ENCODE measurements at places on chromosomes 5 and 9.
A peak's percentile ranks its signal among the peaks of the same experiment; 100 is the strongest.

DNA sequence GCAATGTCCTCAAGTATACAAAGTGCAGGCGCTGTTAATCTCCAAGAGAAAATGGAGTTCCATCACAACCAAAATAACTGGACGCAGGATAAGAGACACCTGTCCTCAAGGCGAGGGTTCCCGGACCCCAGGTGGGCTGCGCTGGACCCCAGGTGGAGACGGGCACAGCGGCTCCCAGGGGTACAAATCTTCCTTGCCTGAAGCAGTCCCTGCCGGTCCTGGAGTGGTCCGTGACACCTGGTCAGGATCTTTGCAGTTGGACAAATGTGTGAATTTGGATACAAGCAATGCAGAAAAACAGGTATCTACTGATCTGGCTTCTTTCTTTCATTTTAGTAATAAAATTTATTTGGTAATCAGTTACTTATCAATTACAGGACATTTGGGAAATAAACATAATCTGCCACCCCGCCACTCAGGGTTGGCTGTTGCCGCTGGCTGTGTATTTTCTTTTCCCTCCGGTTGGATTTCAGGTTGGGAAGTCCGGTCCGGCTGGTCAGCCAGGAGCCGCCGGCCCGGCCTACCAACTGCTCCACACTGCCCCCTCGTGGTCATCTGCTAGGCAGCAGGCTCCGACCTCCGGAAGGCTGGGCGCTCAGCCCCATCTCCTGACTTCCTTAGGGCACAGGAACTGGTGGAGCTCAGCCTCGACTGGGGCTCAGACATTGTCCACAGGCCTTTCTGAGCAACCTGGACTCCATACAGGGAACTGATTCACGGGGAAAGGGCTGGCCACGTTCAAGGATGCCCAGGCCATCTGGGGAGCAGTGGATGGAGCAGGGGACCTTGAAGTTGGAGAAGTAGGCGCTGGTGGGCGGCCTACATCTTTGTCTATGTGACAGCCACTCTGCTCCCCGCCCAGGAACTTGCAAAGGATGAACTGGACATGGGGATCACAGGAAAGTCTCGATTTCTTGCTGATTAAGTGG is 43.4 kb downstream of the NXNL2 start:
- DNase-seq, result peak; percentile 82

DNA sequence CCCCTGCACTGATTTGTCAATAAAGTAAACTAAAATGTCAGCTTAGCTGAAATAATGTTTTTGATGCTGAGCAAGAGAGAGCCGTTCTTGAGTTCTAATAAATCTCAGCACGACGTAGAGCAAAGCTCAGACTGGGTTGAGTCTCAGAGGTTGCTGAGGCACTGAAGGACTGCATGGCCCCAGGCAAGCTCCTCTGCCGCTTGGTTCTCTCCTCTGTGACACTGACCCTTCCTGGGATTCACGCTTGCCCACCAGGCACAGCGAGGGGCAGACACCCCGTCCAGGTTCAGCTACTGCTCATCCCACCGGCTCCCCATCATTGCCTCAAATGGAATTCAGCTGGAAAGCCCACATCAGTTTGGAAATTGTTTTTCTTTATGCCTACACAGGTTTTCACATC is 129.8 kb downstream of the IRX2 start:
- no peak for DNase-seq

GRCh38 chr5:14226992-14227391 is 83.8 kb downstream of the TRIO start:
- no peak for DNase-seq

- DNase-seq, result no peak
Observed at GRCh38 chr9:91905991-91906469, 44.0 kb downstream of the ROR2 start.

- no peak for DNase-seq
Observed at GRCh38 chr5:134079748-134080581, 34.5 kb upstream of the TCF7 start.

- peak; percentile 70 for DNase-seq
Observed at GRCh38 chr5:107670932-107671741, at the start of gene EFNA5. Gene EFNA5, minus strand, starts transcription at chr5:107670937.

GRCh38 chr5:169272731-169273427 is 28.1 kb downstream of the SLIT3 start:
- no peak for DNase-seq

DNA sequence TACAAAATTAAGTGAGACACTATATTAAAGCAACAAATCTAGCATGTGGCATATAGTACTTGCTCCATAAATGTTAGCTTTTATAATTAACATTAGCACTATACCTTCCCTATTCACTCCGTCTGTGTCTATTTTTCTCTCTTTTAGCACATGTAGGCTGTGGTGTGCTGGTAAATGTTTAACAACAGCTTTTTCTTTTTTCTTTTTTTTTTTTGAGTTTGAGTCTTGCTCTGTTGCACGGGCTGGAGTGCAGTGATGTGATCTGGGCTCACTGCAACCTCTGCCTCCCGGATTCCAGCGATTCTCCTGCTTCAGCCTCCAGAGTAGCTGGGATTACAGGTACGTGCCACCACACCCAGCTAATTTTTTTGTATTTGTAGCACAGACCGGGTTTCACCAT is 62.1 kb downstream of the SPRY4 start:
- DNase-seq, result no peak
